ENCODE measurements at places on chromosomes 6 and 20.
A peak's percentile ranks its signal among the peaks of the same experiment; 100 is the strongest.

DNA sequence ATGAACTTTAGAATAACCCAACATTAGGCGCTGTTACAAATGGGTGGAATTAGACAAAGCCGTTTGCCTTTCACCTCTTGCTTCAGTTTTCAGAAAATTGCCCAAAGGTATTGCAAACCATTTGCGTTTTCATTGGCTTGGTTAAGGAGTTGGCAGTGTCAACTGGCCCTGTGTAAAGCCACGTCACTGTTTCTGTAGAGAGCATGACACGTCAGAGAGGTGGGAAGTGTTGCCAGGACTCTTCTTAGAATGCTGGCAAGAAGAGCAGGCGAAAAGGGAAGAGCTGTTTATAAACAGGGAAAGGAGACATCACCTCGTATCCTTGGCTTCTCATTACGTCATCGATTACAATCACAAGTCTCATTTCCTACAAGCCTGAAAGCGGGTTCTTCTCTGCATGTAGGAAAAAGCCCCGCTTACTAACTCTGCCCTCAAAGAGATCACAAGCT, 4.2 kb upstream of the IRF4 start:
- DNase-seq: no peak

DNA sequence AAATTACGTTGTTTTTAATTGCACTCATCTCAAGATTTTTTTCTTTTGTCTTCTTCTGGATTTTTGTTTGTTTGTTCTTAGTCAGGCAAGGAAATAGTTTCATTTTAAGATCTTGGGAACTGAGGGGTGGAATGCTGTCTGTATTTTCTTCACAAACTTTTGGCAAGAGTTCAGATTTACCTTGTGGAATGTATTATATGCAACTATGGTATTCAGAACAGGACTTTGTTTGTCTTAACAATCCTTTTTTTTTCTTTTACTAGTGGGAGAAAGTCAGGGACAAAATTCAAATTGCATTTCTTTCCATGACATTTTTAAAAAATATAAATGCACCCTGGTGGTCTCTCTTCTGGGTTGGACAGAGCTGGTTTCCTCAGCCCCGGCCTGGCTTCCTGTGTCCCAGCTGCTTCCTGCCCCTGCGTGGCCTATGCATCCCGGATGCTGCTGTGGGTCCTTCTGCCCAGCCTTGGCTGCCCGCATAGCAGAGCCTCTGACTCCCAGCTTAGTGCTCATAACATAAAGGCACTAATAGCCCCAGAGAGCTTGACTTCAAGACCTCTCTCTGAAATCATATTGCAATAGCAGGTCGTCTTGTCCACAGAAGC, 520.7 kb downstream of the QKI start:
- no peak for DNase-seq

DNA sequence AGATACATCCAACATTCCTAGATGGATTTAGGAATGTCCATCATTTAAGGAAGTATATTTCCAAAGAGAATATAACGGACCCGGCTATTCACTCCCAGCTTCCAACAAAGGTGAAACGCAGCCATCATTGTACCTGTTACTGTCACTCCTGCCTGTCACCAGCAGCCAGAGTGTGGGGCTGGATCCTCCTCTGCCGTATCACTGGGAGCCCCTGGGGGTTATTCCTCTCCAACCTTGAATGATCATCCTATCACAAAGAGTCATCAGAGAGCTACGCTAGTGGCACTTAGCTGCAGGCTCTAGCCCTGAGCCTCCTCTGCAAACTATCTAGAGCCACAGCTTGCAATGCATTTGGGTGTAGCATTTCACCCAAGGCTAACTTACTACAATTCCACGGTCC, 73.6 kb upstream of the NHSL1 start:
- no peak for DNase-seq

DNA sequence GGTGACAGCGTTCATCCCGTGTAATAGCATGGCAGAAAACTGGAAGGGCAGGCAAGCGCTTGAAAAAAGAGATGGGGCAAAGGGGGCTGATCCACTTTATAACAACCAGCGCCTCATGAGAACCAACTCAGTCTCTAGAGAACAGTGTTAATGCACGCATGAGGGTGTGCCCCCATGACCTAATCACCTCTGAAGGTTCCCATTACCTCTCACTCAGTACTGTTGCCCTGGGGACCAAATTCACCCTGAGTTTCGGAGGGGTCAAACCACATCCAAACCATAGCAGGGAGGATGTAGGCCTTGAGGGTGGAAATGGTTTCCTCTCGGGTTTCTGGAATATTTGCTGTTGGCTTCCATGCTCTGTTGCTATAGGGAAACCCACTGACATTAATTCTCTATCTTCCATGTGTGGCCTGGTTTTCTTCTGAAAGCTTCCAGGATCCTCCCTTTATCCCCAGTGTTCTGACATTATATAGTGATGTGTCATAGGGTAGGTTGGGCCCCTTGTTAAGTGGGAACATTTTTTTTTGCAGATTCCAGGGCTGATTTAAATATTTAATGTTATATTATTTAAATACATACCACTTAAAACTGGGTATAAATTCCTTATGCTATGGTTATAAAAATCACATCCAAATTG, 65.2 kb downstream of the PPP1R14C start:
- DNase-seq: no peak

- DNase-seq: no peak
Observed at GRCh38 chr6:84220809-84221409, 6.5 kb downstream of the CEP162 start.

DNA sequence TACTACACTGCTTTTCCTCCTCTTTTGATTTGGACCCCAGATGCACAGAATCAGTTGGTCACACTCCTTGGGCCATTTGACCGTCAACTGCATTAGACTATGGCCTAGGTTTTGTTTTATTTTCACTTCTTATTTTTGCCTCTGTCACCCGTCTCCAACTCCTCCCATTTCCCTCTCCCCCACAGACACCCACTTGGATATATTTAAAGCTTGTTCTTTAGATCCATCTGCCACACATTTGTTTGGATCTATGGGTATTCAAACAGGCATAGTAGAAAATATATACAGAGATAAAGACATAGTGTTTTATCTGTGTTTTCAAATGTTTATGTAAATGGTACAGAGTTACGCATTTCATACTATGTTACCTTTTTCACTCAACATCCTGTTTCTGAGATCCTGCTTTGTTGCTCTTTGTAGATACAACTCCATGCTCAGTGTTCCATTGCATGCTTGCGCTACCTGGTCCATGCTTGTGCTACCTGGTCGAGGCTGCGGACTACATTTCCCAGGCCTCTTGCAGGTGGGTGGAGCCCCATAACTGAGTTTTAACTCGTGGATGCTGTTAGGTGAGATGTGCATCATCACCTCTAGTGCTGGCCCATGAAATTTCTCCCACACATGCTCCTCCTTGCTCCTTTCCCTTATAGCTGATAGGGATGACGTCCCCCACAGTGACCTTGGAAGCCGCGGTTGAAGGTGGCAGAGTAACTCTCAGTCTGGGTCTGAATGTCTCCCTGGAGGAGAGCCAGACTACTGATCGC, 11.5 kb upstream of the PREX1 start:
- DNase-seq: no peak

DNA sequence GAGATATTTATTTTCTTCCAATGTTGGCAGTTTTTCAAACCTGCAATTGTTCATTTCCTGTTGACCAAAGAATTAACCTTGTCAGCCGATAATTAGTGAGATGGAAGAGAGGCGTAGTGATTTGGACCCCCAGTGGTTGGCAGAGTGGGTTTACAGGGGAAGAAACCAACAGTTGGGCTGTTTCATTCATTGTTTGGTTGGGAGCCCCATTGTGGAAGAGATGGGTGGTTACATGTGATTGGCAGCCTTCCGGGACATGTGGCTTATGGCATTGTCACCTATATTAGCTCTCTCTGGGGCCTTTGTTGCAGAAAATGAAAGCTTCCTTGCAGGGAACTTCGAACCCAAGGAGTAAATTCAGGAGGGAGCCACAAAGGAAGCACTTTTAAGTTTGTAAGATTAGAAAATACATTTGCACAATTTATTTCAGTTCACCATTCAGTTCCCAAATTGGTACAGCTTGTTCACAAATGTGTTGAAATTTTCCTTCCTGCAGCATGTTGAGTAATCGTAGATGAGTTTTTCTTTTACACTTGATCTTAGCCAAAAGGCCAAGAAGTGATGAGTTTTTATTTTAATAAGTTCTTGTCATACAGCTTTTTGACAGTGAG, 50.3 kb upstream of the CDKAL1 start:
- DNase-seq: no peak

DNA sequence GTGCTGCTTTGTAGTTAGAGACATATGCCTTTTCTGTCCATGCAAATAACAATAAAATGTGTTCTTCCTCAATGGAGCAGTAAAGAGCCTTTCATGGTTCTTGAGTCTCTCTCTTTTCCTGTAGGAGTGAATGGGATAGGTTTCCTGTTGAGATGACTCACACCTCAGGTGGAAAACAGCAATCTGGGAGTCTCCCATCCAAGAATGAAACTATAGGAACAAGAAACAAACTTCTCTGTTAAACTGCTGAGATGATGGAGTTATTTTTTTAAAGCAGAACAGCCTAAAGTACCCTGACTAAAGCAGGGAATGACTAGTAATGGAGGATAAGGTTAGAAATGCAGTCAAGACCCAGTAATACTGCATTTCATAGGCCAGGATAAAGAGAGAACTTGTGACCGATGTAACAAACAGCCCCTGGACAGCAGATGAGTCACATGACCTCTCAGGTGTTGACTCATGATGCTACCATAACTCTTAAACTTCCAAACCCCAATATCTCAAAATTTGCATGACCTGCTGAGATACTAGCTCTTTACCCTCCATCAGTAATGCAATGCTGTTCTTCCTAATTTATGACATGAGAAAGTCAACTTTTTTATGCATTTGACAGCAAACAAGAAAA, 548.9 kb downstream of the CBLN4 start:
- no peak for DNase-seq

- DNase-seq: no peak
Observed at GRCh38 chr20:49447364-49447763, 35.1 kb downstream of the KCNB1 start.

GRCh38 chr20:15708984-15709598, 864.2 kb downstream of the KIF16B start:
- DNase-seq: peak; percentile 36

GRCh38 chr6:69007781-69008180, 372.7 kb downstream of the ADGRB3 start:
- no peak for DNase-seq

- no peak for DNase-seq
Observed at GRCh38 chr6:168177103-168177891, 98.3 kb upstream of the FRMD1 start.

- no peak for DNase-seq
Observed at GRCh38 chr20:47586649-47587294, 85.1 kb downstream of the NCOA3 start.

DNA sequence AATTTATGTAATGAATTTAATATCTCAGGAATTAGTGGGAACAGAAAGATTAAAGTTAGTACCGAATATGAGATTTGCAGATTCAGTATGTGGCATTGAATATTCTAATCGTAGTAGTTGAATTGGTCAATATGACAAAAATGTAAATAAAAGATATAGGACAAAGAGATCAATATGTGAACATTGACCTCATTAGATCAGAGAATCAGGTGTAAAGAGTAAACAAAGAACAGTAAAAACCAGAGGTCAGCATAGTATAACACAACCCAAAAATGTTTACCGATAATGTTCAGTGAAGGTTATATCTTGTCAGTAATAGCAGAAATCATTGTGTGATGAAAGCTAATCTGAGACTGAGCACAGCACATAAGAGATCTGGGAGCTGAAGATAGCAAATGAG, 152.0 kb downstream of the FAM83B start:
- DNase-seq: no peak

GRCh38 chr6:163180874-163181541, 233.5 kb upstream of the QKI start:
- peak; percentile 80 for DNase-seq

GRCh38 chr6:125307964-125308615, 6.3 kb upstream of the HDDC2 start:
- DNase-seq: no peak

DNA sequence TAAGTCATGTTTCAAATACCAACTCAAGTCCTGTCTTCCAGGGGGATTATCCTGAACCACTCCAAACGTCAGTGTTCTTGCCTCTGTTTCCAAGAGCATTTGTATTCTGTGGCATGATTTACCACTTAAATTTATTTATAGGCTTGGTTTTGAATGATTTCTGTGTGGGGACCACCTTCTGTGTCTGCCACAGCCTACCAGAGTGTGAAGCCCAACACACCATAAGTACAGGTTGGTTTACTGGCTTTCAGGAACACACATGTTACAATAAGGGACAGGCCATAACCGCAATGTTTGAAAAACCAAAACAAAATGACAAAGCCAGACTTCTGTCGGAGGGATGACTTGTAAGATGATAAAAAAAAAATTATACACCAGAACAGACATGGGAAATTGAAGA, 56.5 kb upstream of the MAP3K7 start:
- no peak for DNase-seq

- no peak for DNase-seq
Observed at GRCh38 chr6:8738951-8739350, 303.6 kb upstream of the SLC35B3 start.

DNA sequence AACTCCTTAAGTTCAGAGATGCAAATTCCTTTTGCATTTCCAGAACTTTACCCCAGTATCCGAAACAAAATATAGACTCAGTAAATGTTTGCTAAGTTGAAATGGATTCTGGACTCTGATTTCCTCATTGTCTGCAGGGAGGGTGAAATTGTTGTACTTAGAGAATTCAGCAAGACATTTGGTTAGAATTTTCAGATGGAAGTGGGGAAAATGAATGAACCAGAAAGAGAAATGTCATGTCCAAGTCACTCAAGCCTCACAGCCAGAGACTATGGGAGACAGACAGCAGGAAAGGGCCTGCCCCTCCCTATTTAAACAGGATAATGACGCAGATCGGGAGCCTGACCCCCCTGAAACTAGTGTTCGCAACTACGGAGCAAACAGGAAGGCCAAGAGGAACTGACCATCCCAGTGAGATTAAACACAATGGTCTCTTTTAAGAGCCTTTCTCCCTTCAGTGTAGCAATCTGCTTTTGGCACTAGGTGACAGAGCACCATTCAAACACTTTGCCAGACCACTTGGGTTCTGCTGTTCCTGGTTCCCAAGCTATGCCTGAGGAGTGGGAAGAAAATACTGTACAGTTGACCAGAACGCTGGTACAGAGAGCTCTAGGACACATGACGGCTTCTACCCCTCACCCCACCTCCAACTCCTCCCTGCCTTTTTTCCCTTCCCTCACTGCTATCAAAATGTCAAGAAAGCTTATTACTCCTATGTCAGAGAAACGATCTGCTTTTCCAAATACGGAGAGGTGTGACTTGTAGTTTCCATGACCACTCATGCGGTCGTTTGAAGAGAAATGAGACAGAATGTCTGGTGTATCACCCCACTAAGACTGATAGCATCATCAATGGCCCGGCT, 13.7 kb downstream of the NEDD9 start:
- peak; percentile 87 for DNase-seq

GRCh38 chr6:36160147-36160760, 29.9 kb downstream of the MAPK13 start:
- DNase-seq: no peak
